Mammary epithelial cell (primary cell): ENCODE measurements at places on chromosomes 7 and 10.
A peak's percentile ranks its signal among the peaks of the same experiment; 100 is the strongest.

- no peak for DNase-seq
Observed at GRCh38 chr10:44307691-44308090, 77.2 kb downstream of the CXCL12 start.

DNA sequence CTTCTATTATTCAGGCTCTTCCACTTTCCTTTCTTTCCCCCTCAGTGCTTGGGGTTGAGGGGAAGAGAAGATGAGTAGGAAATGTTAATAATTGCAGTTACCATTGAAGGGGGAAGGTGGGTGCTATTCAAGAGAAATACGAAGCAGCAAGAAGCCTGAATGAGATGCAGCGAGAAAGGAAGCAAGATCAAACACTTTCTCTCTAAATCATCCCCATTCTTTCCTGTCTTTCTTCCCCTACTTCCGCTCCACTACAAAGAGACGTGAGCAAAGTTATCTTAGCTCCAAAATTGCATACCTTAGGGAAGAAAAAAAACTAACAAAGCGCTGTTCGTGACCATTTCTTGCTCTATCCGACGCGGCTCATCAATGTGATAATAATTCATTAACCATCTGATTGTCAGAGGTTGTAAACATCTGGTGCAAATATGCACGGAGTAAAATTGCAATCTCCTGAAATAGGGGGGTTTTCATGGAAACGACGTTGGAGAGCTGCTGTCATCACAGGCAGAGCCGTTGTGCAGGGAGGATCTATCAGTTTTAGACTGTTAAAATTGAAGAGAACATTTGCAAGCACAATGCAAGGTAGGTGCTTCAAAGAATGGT lies 15.2 kb upstream of the PARD3 start:
- DNase-seq: no peak

DNA sequence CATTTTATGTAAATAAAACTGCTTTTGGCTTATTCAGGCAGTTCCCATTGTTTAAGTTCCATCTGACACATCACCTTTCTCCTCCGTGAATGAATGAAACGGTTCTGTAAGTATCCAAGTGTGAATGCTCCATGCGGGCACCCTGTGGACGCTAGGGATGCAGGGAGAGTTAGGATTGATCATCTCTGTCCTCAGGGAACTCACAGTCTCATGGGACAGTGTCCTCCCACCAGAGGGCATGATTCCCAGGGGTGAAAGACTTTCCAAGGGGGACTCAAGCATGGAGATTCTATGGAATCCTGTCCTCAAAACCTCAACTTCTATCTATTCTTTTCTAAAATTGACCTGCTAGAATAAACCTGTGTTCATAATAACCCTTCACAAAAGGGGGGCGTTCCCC lies 98.8 kb downstream of the HECW1 start:
- DNase-seq: no peak

DNA sequence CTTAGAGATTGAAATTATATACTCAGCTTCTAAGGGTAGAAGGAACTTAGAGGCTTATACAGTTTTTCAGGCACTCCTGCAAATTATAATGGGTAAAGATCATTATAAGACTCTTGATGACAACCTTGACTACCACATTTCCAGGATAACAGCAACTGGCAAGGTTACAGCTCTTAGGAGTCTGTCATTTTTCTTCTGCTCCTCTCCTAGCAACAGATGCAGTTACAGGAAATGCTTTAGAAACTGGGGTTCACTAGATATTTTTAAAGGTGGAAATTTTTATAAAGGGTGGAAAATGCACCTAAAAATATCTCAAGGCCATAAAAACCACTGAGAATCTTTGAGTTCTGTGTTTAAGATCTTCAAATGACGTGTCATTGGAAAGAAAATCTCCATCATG lies 185.8 kb downstream of the RELN start:
- no peak for DNase-seq

DNA sequence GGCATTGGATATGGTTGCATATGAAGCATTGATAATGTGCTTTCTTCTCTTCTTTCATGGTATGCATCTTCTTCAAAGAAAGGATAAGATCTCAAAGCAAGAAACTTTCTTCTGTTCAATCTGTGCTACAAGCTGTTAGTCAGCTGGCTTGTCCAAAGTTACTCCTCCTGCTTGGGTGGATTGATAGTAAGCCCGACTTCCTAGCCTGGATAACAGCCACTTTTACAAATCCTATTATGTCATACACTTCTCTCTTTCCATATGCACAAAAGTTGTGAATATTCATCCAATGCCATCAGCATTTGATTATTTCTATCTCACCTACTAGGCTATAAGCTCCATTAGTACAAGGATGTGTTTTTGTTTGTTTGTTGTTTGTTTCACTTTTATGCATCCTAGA lies 891.0 kb upstream of the SORCS1 start:
- DNase-seq: no peak

GRCh38 chr10:77049896-77050295 lies 587.7 kb downstream of the KCNMA1 start:
- DNase-seq: no peak

DNA sequence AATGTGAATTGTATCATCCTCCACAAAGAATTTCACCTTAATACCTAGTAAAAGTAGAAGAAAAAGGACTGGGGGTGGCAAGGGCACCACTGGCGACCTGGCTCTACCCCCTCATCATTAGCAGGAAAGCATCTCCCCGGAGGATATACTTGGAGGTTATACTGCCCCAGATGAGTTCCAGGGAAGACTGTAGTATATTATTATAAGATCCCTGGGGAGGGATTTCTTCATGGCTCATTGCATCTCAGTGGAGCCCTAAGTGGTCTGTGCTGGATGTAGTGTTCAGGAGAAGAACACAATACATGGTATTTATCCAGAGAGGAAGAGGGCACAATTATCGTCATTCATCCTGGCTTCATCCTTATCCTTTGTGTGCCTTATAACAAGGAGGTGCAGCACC lies 14.2 kb upstream of the DYNC1I1 start:
- DNase-seq: no peak

- DNase-seq: no peak
Observed at GRCh38 chr7:103947026-103947655, 42.3 kb downstream of the RELN start.

DNA sequence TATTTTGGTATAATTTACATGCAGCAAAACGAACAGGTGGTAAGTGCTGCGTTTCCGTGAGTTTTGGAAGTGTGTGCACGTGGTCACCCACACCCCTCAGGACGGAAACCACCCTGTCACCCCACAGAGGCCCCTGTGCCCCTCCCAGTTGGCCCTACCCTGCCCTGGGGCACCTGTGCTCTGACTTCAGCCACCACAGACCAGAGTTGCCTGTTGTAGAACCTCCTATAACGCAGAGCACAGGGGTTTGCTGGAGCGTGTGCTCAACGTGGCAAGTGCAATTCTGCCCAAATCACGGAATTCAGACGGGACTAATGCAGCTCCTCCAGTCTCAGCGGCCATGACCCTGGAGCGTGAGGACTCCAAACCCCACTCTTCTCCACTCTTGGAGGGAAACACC lies 9.6 kb upstream of the CFAP46 start:
- no peak for DNase-seq

- peak; percentile 64 for DNase-seq
Observed at GRCh38 chr7:114922652-114923402, 933 bp downstream of the MDFIC start.

DNA sequence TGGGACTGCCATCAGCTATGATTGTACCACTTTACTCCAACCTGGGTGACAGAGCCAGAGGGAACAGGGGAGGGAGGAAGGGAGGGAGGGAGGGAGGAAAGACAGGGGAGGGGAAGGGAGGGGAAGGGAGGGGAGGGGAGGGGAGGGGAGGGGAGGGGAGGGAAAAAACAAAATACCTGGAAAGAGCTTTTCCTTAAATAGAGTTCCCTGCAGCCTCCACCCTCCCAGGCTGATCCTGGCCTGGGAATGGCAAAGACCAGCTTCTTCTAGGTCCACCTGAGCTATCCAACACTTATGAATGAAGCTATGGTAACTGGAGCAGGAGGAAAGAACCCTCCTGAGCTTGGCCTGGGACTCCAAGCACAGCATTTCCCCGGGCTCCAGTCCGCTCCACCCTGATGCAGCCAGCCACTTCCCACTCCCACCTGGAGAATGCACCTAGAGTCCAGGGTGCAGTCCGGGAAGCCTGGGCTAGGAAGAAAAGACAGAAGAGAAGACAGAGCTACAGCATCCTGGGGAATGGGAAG lies 66.1 kb downstream of the GRID1 start:
- no peak for DNase-seq

DNA sequence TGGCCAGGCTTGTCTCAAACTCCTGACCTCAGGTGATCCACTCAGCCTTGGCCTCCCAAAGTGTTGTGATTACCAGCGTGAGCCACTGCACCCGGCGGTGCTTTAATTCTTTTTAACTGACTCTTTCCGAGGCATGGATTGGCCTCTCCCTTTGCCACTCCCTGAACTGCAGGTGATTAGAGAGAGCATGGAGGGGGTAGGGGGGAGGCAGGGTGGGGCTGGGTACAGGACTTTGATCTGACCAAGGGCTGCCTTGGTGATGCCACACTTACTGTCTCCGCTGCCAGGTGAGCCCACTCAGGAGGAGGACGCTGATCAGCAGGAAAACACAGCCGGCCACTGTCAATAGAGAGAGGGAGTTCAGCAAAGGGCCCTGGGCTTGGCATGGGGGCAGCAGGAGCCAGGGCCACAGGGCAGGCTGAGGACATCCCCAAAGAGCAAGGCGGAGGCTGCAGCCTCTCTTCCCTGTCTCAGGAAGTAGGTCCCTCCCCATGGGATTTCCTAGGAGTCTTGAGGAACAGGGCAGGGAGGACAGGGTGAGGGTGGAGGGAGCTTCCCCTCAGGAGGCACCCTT lies 40.5 kb upstream of the IL15RA start:
- DNase-seq: no peak

DNA sequence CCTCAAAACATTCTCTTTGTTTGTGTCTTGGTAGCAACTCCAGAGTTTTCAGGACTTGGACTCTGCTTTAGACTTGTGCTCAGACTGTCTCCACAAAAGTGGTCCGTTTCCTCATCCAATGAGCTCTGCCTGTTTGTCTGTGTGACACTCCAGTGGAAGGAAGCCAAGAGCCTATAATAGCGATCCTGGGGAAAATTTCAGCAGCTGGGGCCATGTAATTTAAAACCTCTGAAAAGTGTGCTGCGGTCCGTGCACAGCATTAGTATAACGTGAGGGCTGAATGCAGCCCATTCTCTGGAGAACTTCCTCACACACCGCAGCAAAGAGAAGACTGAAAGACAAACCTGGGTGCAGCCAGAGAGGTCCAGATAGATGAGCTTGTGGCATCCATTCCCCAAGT lies at the start of gene LRRC17:
TSS of gene LRRC17 (plus strand) at position 259 of the 400 bp plus-strand sequence. CDS start 20,914 bp downstream, outside the sequence.
- DNase-seq: no peak

DNA sequence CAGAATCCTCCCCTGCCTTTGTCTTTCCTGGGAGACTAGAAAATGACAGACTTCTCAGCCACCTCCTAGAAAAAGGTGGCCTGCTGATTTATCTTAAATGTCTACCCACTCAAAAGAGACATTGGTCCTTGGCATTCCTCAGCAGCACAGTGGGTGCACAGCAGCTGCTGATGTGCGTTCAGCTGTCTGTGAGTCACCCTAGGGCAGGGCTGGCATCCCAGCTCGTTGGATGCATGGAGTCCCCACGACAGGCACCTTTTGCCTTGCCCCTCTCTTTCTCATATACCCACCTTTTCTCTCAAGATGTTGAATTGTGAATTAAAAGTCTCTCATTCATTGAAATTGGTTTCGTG lies 113.0 kb downstream of the DOCK1 start:
- DNase-seq: no peak

- DNase-seq: no peak
Observed at GRCh38 chr7:130473289-130473688, 18.6 kb upstream of the MEST start.

GRCh38 chr7:14419531-14419930 lies 430.1 kb upstream of the ETV1 start:
- DNase-seq: no peak

DNA sequence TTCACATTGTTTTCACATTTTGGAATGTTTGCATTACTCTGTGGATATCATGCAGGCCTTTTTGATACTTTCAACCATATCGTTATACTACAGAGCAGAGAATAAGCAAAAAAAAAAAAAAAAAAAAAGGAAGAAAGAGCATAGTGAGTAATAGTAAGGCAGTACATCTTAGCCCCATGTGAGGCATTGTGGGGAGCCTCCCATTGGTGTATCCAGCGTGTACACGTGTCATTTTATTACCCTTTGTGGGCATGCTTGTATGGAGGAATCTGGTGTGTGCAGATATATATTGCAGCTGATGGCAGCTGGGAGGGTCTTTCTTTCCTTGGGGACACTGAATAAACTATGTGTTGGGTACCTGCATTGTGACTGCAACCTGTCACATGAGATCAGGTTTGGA lies 19.6 kb downstream of the R3HCC1L start:
- DNase-seq: no peak

DNA sequence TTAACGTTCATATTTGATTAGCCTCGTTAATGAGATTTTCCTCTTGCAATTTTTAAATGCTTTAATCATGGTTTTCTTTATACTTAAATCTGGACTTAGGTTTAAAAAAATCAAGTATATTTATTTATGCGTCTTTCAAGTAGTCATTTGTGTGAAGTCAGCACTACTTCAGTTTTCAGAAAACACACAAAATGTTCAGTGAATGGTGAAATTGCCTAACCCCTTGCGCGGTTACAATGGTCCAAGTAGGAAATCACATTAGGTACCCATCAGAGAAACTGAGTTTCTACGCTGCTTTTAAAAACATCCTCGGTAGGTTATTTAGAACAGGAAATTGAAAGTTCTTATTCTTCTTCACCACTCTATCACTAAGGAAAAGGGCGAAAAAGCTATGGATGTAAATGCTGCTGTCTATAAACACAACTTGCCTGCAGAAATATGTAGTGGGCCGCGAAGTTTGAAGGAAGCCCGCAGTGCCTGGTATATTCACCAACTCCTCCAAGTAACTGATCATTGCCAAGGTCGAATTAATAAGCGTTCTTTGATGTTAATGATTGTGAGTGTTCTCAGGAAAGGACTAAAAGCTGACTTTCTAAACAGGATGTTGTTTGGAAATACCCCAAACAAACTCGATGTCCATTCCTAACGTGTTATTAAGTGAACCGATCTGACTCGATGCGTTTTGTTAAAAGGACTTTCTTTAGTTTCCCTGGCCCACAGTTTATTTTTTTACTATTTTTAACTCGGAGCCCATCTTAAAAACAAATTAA lies 1.0 kb downstream of the SYPL1 start:
- no peak for DNase-seq

DNA sequence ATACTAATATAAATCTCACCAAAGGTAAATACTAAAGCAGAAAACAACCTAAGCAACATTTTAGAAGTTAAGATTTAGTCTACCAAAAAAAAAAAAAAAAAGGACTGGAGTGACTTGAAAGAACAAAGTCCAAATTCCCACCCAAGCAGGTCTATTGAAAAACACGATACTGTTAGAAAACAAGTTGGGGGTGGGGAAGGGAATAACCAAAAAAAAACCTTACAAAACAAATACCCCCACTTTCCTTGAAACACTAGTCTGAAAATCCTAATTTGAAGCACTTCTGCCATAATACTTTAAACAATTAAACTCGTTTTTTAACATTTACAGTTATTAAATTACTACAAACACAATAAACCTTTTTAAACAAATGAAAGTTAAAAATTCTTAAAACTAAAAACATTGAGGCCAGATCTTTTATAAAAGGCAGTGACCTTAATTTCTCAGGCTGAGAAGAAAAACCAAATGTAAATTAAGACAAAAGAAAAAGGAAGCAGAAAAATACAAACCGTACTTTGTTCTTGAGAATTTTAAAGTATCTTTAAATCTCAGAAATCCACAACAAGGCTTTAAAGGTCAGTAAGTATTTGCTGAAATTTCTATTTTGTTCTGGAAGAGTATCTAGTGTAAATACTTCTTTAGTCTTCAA lies 135.1 kb downstream of the NRBF2 start:
- no peak for DNase-seq
